Ascending aorta (tissue), 2 donors: ENCODE measurements at places on chromosomes 5 and 9.
A peak's percentile ranks its signal among the peaks of the same experiment; 100 is the strongest.

DNA sequence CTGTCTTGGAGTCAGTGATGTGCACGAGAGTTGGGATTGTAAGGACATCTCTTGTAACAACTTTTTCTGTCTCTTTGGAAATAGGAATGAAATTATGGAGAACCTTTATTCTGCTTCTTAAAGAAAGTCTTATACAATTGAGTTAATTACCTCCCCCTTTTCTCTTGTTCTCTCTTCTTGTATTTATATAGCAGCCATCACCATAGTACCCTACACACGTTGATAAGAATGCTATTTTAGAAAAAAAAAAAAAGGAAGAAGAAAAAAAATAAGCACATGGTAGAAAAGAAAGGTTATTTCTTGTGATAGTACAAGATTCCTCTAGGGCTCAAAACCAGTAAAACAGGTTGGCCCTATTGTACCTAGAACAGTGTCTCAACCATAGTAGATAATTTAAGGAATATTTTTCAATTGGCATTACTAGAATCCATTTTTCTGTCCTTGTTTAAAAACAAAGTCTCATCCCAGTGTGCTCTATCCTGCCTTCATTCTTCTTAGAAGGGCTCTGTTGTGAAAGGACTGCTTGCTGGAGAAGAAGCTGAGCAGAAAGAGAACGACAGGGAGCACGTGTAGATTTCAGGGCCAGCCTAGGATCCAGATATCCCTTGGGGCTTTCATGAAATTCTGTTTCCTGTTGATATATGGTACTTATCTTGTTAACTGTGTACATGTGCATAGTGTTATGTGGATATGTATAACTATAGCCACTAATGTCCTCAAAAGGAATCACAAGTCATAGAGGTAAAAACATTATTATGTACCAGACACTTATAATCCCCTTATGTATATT is 392.3 kb upstream of the MEF2C start:
- DNase-seq, result no peak

DNA sequence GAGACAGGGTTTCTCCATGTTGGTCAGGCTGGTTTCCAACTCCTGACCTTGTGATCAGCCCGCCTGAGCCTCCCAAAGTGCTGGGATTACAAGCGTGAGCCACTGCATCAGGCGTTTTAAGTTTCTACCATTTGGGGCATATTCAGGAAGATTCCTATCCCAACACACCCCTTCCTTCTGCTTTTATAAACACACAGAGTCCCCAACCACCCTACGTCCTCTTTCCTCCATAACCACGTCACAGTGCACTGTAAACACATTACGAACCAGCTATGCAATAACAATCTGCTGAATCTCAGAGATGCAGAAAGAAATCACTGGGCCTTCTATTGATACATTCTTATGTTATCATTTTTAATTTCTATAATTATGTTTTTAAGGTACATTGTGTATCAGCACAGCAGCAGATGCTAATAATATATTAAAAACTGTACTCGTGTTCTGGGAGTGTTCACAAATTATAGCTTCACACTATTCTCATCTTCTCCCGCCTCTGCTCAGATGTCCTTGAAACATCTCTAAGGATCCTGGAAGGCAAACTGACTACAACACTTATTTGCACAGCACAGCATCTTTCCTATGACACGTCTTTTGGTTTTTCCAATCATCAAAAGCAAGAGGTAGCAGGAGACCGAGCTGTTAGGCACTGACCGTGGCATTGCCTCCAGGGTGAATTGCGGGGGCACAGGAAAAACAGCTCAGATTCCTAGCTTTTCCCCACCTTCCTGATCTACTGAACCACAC is 60.2 kb downstream of the KCNIP1 start:
- peak; percentile 56 for DNase-seq

- no peak for DNase-seq
These were observed 54.9 kb downstream of the DUSP1 start for GRCh38 chr5:172715931-172716682.

DNA sequence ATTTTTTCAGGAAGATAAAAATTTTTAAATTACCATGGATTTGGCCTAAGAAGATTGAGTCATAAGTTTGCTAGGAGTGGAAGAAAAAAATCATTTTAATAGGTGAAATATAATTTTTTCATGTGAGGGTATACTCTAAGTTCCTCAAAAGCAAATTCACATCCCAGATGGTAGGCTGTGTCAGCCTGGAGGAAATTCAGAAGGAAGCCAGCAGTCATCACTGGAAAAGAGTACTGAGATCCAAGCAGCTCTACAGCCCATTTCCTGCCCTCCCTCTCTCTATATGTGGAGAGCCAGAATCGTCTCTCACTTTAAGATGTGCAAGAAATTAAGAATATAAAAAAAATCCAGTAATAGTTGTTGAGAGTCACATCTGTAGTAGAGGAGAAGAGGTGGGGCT is 126.5 kb upstream of the CDH18 start:
- no peak for DNase-seq

GRCh38 chr9:135926402-135927194 is 19.3 kb upstream of the CAMSAP1 start:
- DNase-seq, result no peak
